ENCODE measurements at places on chromosomes 3 and 15.
A peak's percentile ranks its signal among the peaks of the same experiment; 100 is the strongest.

- H3K27ac ChIP-seq: peak overlapping the region; percentile 74
- H3K27me3 ChIP-seq: no peaks in the 10 kb centered on the region
- DNase-seq: peak; percentile 27
- H3K4me3 ChIP-seq: peak overlapping the region; percentile 76
Measured at GRCh38 chr15:56244038-56244810, 545 bp upstream of the RFX7 start.

DNA sequence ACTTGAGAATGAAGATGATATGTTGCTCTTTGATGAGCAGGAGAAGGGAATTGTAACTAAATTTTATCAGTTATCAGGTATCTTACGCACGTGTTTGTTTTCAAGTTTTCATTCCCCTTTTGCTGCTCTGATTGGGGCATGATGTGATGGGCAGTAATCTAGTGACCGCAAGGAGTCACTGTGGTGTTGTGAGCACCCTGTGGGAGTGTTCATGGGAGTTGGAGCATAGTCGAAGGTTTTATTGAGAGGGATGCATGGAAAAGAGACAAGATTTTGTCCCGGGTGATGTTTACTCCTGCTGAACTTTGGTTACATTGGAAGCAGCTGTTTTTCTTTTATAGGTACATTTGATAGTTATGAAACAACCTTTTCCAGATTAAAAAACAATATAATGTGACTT is 2.1 kb downstream of the FAN1 start:
- no peak for DNase-seq
- peaks cover 28% of the 10 kb centered on the region for H3K36me3 ChIP-seq
- H3K27me3 ChIP-seq: no peaks in the 10 kb centered on the region
- H3K4me3 ChIP-seq: no peak overlapping the region
- H3K4me1 ChIP-seq: no peaks in the 10 kb centered on the region

DNA sequence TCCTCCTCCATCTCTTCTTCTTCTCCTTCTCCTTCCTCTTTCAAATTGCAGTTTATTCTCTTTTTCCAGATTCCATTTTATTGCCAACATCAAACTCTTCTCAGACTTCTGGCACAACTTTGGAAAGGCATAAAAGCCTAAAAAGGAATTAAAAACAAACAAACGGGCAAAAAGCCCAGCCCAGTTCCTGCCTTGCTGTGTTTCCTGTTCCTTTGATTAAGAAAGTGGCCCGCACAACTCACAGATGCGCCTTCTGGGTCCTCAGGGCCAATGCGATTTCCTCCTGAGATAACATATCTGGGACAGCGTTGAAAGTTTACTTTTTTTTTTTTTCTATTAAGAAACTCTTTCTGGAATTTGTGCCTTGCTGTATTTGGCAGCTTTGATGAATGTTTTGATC is 158.7 kb upstream of the UBE3A start:
- no peak overlapping the region for H3K4me3 ChIP-seq
- no peak overlapping the region for H3K27ac ChIP-seq

GRCh38 chr15:73357999-73358665 is 10.6 kb downstream of the HCN4 start:
- DNase-seq: peak; percentile 83
- no peak overlapping the region for H3K27ac ChIP-seq

- no peak for DNase-seq
- no peak overlapping the region for H3K27ac ChIP-seq
- no peak overlapping the region for H3K4me3 ChIP-seq
- no peaks in the 10 kb centered on the region for H3K27me3 ChIP-seq
- H3K36me3 ChIP-seq: no peaks in the 10 kb centered on the region
Measured at GRCh38 chr3:133754455-133754854, 8.3 kb downstream of the TF start.

DNA sequence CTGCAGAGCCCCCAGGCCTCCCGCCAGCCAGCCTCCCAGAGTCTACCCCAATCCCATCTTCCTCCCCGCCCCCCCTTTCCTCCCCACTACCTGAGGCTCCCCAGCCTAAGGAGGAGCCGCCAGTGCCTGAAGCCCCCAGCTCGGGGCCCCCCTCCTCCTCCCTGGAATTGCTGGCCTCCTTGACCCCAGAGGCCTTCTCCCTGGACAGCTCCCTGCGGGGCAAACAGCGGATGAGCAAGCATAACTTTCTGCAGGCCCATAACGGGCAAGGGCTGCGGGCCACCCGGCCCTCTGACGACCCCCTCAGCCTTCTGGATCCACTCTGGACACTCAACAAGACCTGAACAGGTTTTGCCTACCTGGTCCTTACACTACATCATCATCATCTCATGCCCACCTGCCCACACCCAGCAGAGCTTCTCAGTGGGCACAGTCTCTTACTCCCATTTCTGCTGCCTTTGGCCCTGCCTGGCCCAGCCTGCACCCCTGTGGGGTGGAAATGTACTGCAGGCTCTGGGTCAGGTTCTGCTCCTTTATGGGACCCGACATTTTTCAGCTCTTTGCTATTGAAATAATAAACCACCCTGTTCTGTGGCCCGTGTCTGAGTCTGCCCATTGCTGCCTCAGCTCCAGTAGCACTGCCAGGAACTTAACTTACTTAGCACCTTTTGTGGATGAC is 32.2 kb downstream of the PTPN23 start:
- no peaks in the 10 kb centered on the region for H3K27me3 ChIP-seq
- DNase-seq: no peak
- H3K4me3 ChIP-seq: no peak overlapping the region

DNA sequence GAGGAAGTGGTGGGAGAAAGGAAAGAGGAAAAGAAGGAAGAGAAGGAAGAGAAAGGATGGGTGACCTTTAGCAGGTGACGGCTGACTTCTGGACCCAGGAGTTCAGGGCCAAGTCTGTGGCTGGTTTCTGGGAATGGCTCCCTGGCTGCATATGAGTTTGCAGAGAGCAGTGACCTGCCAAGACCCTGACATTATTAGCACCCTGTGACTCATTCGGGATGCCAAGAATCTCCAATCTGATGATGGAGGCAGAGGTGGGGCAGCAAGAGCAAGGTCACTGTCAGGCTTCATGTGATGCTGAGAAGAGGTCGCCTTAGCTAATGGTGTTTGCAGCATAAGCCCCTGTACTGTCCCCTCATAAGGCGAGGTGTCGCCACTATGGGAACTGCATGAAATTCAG is 42.6 kb downstream of the MYZAP start:
- H3K36me3 ChIP-seq: peaks cover 67% of the 10 kb centered on the region
- H3K4me3 ChIP-seq: no peak overlapping the region
- no peak for DNase-seq
- no peak overlapping the region for H3K27ac ChIP-seq
- no peaks in the 10 kb centered on the region for H3K27me3 ChIP-seq
- peaks cover 18% of the 10 kb centered on the region for H3K4me1 ChIP-seq

GRCh38 chr3:39905788-39906187 is 96.4 kb downstream of the MYRIP start:
- no peak overlapping the region for H3K27ac ChIP-seq
- no peak overlapping the region for H3K4me3 ChIP-seq
- peaks cover 11% of the 10 kb centered on the region for H3K4me1 ChIP-seq
- DNase-seq: no peak
- no peaks in the 10 kb centered on the region for H3K27me3 ChIP-seq

DNA sequence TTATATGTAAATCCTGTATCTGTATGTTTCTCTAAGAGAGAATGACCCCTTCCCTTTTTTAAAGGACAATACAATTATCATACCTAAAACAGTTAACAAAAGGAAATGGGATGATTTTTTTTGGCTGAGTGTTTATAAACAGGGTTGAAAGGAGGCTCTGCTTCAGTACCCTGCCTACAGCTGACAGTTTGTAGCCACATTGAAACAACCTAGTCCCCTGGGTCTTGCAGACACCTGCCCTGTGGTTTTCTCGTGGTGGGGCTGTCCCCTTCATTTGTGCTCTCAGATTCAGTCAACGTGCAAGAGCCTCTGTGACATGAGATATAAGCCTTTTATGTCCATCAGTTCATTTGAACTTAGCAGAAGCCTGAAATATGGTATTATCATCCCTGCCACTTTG is 2.3 kb upstream of the HMCES start:
- H3K36me3 ChIP-seq: peaks cover 66% of the 10 kb centered on the region
- H3K27me3 ChIP-seq: no peaks in the 10 kb centered on the region
- no peak overlapping the region for H3K27ac ChIP-seq

DNA sequence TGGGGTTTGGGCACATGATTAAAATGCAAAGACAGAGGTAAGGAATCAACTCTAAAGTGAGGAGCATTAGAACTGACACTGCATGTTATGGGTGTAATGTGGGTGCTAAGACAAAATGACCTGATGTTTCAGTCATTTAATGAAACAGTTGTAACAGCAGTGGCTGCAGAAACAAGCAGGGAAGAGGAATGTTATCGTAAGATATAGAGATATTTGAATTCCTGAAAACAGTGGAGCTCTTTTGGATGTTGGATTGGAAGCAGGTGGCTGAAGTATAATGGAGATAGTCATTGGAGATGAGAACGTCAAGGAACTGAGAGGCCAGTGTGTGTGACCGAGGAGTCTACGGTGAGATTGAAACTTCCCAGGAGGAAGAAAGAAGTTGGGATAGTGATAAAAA is 1065.2 kb downstream of the ZPLD1 start:
- H3K36me3 ChIP-seq: no peaks in the 10 kb centered on the region
- H3K4me3 ChIP-seq: no peak overlapping the region
- no peaks in the 10 kb centered on the region for H3K27me3 ChIP-seq
- no peaks in the 10 kb centered on the region for H3K4me1 ChIP-seq
- DNase-seq: no peak

DNA sequence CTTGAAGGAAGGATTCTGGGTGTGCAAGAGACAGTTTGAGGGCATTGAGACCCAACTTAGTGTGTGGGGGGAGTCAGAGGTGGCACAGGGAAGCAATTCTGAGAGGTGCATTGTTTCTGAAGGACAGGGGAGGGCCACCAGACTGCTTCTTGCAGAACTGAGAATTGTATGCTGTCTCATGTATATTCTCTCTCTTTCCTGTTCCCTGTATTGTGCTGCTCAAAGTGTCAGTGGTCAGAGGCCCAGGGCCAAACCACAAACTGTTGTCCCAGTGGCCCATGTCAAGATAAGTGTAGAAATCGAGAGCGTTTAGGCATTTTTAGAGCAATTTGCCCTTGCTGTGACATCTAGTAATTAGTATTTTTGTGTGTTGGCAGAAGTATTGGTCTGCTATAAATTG is 567.1 kb downstream of the EDEM1 start:
- no peaks in the 10 kb centered on the region for H3K27me3 ChIP-seq
- peak; percentile 19 for DNase-seq
- H3K36me3 ChIP-seq: no peaks in the 10 kb centered on the region
- no peak overlapping the region for H3K27ac ChIP-seq

GRCh38 chr15:40070166-40070557 is 31.2 kb upstream of the SRP14 start:
- no peaks in the 10 kb centered on the region for H3K27me3 ChIP-seq
- H3K4me1 ChIP-seq: peaks cover 64% of the 10 kb centered on the region
- H3K27ac ChIP-seq: no peak overlapping the region
- H3K4me3 ChIP-seq: no peak overlapping the region

- peak overlapping the region; percentile 93 for H3K27ac ChIP-seq
- H3K4me3 ChIP-seq: no peak overlapping the region
- peaks cover 51% of the 10 kb centered on the region for H3K4me1 ChIP-seq
- H3K27me3 ChIP-seq: no peaks in the 10 kb centered on the region
- no peak for DNase-seq
Measured at GRCh38 chr3:129622226-129622874, 15.9 kb upstream of the PLXND1 start.

DNA sequence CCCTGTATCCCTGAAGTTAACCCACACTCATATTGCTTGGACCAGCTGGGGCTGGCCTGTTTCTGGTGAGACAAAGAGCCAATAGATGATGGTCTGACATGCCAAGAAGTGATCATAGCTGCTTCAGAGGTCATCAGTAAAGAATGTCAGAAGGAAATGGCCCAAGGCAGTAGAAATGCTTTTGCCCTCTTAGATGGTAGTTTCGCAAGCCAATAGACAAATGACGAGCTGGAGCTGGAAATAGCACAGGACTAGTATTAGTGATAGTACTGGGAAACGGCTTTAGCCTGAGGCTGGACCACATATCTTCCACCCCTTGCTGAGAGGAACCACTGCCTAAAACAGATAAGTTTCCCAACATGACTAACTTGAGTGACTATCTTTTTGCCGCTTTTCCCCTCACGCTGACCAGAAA is 176.1 kb upstream of the THBS1 start:
- no peaks in the 10 kb centered on the region for H3K27me3 ChIP-seq
- peaks cover 12% of the 10 kb centered on the region for H3K4me1 ChIP-seq
- H3K36me3 ChIP-seq: no peaks in the 10 kb centered on the region
- H3K4me3 ChIP-seq: no peak overlapping the region
- no peak for DNase-seq

DNA sequence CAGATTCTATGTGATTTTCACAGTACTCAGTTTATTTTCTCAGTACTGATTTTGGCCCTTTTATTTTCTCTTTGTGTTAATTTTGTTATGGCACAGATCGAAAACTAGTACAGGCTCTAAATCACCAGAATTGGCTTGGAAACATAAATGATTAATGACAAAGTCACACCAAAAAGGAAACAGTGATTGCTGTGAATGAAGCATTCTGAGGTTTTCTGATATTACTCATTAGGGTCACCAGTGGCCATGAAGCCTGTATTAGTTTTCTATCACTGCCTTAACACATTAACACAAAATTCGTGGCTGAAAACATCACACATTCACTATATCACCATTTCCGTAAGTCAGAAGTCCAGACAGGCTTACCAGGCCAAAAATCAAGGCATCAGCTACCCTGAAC is 343.0 kb upstream of the THRB start:
- H3K4me1 ChIP-seq: no peaks in the 10 kb centered on the region
- H3K36me3 ChIP-seq: no peaks in the 10 kb centered on the region
- no peak overlapping the region for H3K4me3 ChIP-seq
- no peaks in the 10 kb centered on the region for H3K27me3 ChIP-seq
- no peak for DNase-seq

Data from stomach (tissue), 19 donors.